Hematopoietic multipotent progenitor cell treated with erythropoietin and hydrocortisone succinate and interleukin-3 and kit ligand, for 6 days (in vitro differentiated cells): ENCODE measurements at places on chromosomes 5 and 9.

- DNase-seq, result peak; percentile 87
Measured at GRCh38 chr9:112793213-112793810, 42.8 kb downstream of the SNX30 start.

DNA sequence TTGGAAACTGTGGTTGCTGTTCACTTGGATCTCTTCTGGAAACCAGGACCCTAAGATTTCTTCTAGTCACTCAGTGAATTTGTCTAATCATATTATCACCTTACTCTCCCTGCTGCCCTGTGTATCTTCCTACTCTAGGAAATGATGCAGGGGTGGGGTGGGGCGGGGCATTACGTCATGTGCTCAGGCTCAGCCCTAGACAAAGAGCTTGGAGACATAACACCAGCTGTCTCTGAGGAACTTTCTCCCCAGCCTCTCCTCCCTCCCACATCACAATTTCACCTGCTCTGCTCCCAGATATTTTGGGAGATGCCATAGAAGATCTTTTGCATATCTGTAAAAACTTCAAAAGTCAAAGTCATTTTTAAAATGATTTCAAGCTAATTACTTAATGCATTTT, 470.4 kb downstream of the ZSWIM6 start:
- DNase-seq, result no peak

- peak; percentile 60 for DNase-seq
Measured at GRCh38 chr5:146785065-146785464, 93.5 kb downstream of the PPP2R2B start.

- DNase-seq, result no peak
Measured at GRCh38 chr9:126357074-126357473, 30.4 kb downstream of the MVB12B start.

DNA sequence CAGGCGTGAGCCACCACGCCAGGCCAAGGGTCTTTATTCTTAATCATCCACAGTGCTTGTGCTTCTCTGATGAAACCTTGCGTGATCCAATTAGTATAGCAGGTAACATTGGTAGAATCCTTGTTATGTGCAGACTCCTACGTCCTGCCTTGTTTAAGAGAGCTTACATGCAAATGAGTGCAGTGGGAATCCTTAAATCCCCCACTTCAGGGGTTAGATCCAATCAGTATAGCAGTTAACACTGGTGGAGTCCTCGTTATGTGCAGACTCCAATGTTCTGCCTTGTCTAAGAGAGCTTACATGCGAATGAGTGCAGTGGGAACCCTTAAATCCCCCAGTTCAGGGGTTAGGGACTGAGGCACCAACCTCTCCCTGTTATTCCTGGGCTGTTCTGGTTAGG, 193.4 kb downstream of the SEMA6A start:
- DNase-seq, result no peak

DNA sequence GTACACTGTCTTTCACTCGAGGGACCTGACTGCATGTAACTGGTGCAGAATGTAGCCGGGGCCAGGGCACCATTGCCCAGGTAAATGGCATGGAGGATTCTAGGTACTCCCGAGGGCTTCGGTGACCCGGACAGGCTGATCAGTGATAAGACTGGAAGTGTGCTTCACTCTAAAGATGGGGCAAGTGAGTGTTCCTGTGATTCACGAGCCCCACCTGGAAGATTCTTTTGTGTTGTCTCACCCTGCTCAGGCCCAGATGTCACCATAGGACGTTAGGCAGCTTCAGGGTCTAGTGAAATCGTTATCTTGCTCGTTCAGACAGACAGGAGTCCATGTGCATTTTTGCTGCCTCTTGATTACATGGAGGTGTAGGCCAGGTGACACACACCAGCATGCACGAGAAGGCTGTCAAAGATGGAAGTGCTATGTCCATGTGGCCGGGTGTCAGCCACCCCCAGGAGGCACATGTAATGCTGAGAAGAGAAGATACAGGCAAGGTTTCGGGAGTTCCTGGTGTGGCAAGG, 73.9 kb downstream of the WNK2 start:
- DNase-seq, result no peak

GRCh38 chr5:138985256-138985655, 110.1 kb upstream of the LRRTM2 start:
- no peak for DNase-seq

DNA sequence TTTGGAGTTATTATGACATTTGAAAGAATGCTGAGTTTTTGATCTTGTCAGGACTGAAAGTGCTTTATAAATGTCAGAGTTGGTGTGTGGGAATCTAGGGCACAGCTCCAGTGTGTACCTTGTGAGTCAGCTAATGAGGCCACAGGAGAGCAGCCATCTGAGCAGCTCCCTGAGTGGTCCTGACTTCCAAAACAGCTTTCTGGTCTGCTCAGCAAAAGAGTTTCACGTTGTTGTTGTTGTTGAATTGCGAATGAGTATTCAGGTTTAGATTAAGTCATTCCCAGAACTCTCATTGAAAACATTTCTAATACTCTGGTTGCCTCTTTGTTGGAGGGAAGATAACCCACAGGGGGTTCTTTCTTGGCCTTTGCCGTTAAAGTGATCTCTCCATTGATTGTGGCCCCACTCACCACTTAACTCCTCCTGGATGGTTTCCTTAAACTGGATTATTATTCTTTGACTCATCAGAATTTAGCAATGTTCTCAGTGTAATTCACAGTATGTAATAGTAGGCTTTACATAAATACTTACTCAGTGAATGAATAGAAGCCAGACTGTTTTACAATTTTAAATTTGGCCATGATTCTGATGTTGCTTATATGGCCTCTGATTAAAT, 125.1 kb upstream of the SGCD start:
- DNase-seq, result no peak

DNA sequence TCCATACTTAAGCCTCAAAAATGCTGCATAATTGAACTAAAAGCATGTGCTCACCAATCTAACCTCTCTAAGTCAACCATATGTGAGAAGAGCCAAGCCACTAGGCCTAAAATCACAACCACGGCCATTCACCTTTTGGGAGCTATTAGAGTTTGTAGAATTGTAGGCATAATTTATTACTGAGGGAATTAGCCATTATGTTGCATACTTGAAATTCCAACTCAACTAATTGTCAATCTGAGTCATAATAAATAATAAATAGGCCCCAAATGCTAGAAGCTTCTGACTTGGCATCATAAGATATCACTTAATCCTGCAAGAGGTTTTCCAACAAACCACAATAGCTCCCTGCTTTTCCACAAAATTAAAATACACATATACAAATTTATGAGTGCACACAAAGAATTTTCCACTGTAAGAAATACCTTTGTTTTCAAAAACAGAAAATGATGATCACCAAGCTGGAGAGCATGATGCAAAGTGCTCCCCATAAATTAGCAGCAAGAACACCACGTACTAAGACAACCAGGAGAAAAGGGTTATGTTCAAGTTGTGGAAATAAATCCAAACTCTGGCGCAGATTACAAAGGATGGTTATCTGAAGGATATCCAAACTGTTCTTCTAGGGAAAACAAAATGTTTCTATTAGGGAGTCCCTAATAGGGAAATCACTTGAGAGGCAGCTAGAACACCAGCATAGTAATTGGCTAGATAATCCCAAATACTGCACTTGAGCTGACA, 250.0 kb upstream of the SLC30A5 start:
- no peak for DNase-seq

GRCh38 chr9:136341042-136341655, 13.8 kb downstream of the GPSM1 start:
- DNase-seq, result no peak

DNA sequence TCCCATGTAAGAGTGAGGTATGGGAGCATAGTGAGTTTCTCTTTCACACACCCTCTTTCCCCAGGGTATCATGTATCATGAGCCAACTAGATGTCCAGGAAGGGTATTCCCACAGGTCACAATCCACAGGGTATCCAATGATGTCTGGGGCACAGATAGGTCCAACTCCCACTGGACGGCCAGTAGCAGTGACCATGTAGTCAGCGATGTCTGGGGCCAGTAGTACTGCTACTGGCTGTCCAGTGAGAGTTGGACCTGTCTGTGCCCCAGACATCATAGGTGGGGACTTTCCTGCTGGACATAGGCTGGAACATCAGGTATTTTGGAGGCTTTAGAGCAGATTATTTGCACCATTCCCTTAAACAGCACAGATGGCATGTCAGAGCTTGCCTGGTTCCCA, 352.6 kb upstream of the SGCD start:
- no peak for DNase-seq

DNA sequence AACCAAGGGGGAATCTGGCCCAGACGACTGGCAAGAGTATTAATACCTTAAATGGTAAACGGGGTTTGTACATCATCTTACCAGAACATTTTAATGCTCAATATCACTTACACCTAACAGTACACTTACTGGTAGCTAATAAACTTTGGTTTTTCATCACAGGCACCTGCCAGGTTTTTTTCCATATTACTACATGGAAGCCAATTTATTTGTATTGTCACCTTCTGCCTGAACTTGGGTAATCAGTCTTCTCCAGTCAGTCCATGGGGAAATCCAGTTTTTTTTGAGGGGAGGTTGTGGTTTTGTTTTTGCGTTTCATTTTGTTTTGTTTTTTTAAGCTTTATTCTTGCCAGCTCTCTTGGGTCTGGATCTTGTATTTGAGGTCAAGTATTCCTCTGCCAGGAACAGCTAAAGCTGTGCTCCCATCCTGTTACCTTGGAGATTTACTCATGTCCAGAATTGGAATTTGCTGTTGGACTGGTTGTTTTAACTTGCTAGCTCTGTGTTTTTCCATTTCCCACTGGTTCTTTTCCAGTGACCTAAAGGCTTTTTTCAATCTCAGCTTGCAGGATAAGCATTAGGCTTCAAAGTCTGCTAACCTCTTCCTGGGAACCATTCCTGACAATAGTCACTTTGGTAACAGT, 11.1 kb upstream of the NADK2 start:
- DNase-seq, result no peak

DNA sequence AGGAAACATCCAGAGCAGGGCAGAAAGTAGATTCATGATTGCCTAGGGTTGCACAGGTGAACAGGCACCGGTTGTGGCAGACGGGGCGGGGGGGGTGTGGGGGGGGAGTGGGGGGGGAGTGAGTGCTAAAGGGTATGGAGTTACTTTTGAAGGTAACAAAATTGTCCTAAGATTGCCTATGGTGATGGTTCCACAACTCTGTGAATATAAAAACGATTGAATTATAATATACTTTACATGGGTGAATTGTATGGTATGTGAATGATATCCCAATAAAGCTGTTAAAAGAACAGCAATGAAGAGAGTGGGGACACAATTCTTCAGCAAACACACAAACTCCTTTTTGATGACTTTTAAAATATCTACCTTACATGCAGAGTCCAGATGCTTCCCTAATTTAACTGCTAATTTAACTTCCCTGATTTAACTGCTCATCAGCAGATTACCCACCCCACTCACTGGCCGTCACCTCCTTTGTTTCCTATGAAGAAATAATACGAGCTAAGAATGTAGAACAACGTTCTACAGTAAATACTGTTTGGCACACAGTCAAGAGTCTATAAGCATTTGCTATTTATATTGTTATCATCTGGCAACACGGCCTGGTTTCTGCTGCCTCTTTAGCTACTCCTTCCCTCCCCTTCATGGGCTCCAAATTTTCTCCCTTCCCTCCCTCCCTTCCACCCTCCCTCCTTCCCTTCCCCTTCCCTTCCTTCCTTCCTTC, 83.5 kb downstream of the PTCH1 start:
- peak; percentile 12 for DNase-seq

DNA sequence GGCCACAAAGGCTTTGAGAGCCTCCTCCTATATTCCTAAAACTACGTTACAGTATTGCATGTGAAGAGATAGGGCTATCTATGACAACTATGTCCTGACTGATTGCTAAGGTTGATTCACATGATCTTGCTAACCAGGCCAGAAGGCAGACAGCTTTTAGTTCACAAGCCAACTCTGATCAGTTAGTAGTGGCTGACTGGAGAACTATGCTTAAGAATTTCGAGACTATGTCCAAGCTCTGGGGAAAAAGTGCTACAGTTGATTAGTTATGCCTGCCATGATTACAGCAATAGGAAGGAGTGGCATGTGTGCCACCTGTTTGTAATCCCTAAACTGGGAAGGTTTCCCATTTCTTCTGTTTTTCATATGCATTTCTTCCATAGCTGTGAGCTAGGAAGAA, 223.4 kb downstream of the DOCK8 start:
- DNase-seq, result no peak

GRCh38 chr5:14706615-14707021, 42.1 kb downstream of the OTULIN start:
- DNase-seq, result peak; percentile 53

- DNase-seq, result no peak
Measured at GRCh38 chr5:119031905-119032304, 39.0 kb upstream of the DMXL1 start.

DNA sequence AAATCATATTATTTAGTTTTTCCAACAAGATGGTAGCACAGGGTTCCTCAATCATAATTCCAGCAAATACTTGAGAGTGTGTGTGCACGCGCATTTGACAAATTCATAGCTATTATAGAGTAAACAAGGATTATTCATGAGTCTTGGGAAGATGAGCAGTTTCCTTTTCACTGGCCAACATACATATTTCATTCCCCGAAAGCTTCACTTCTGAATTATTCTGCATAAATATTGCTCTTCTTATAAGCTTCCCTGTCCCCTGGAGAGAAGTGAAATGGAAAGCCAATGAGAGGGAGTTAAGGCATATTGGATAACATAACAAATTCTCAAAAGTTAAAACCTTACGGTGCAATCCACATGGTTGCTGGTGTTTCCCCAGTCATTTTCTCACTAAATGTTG, 386.4 kb upstream of the SEMA6A start:
- no peak for DNase-seq

GRCh38 chr9:23567516-23568165, 258.4 kb downstream of the ELAVL2 start:
- no peak for DNase-seq

DNA sequence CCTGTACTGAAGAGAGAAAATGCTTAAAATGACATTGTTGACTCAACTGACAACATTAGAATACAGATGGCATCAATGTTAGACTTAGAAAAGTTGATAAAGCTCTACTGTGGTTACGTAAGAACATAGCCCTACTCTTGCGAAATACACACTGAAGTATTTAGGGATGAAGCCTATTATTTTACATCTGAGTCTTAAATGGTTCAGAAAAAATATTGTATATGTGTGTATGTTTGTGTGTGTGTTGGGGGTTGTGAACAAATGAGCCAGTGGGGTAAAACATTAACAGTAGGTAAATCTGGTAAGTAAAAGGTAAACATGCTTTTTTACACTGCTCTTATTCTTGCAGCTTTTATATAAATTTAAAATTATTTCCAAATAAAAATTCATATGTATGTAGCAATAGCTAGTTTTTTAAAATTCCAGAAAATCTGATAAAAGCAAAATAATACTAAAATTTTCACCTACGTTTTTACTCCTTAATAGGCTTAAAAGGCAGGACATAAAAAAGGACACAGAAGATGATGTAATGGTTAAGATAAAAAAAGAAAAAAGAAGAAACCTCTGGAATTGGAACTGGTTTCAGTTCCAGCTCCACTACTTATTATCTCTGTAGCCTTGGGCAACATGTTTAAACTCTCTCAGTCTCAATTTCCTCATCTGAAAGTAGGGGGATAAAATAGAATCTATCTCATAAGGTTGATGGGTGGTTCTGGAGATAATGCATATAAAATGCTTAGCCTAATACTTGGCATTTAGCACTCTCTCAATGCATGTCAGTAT, 44.3 kb downstream of the GARNL3 start:
- peak; percentile 48 for DNase-seq
